ENCODE measurements at places on chromosomes 1 and 21. TPM values are rescaled to one million over a fixed set of nuclear protein-coding genes. Genes with fewer than 3 reads are reported as not detected.

The CGN gene
- total RNA-seq: 1.7 TPM

The LRRN2 gene
- not detected for total RNA-seq

The PLA2G2F gene
- not detected for total RNA-seq

The NUAK2 gene
- 12.0 TPM for total RNA-seq

The COL11A1 gene
- 0.07 TPM for total RNA-seq

The FALEC gene
- not detected for total RNA-seq

The NBPF6 gene
- under 0.01 TPM for total RNA-seq

The RGS16 gene
- 7.5 TPM for total RNA-seq

The LIN28A gene
- not detected for total RNA-seq

The BGLAP gene
- total RNA-seq: 0.07 TPM

The NPL gene
- 3.8 TPM for total RNA-seq

The DENND2D gene
- total RNA-seq: 25.6 TPM

The PADI2 gene
- total RNA-seq: 0.14 TPM

The MRPS6 gene
- 27.0 TPM for total RNA-seq

The CA14 gene
- not detected for total RNA-seq

The APOBEC4 gene
- total RNA-seq: not detected

The RNF186 gene
- not detected for total RNA-seq

The KAZN gene
- 27.1 TPM for total RNA-seq

The CCDC27 gene
- not detected for total RNA-seq

The BARHL2 gene
- total RNA-seq: not detected

The LAMC2 gene
- 1,196 TPM for total RNA-seq

The TFF3 gene
- total RNA-seq: 0.21 TPM

The HES4 gene
- 46.5 TPM for total RNA-seq

The ST6GALNAC3 gene
- total RNA-seq: 3.8 TPM

The C8A gene
- total RNA-seq: not detected

The EPS8L3 gene
- total RNA-seq: not detected

The TMEM82 gene
- not detected for total RNA-seq

The SELENON gene
- total RNA-seq: 6.8 TPM

The EVA1B gene
- total RNA-seq: 10.9 TPM

The HJV gene
- not detected for total RNA-seq

The OR6N1 gene
- not detected for total RNA-seq

The HTR6 gene
- total RNA-seq: not detected

The HSPA6 gene
- total RNA-seq: 1.0 TPM

The POLR3C gene
- total RNA-seq: 32.6 TPM

The CYYR1 gene
- total RNA-seq: 0.68 TPM

The NME7 gene
- 26.3 TPM for total RNA-seq

The TEDDM1 gene
- not detected for total RNA-seq

The CD34 gene
- not detected for total RNA-seq

The ST6GALNAC5 gene
- 10.3 TPM for total RNA-seq

The CD48 gene
- not detected for total RNA-seq

The KRTAP21-2 gene
- total RNA-seq: not detected

The LEFTY2 gene
- total RNA-seq: not detected

The RHCE gene
- 0.43 TPM for total RNA-seq
